ENCODE measurements at places on chromosomes 7 and 10. TPM values are rescaled to one million over a fixed set of nuclear protein-coding genes. Genes with fewer than 3 reads are reported as not detected.
A peak's percentile ranks its signal among the peaks of the same experiment; 100 is the strongest.

OR2A5 gene
- not detected for total RNA-seq

SPDYE1 gene
- not detected for total RNA-seq

- DNase-seq = no peak
These were observed 30.8 kb downstream of the SGMS1 start for GRCh38 chr10:50592961-50593418.

DNA sequence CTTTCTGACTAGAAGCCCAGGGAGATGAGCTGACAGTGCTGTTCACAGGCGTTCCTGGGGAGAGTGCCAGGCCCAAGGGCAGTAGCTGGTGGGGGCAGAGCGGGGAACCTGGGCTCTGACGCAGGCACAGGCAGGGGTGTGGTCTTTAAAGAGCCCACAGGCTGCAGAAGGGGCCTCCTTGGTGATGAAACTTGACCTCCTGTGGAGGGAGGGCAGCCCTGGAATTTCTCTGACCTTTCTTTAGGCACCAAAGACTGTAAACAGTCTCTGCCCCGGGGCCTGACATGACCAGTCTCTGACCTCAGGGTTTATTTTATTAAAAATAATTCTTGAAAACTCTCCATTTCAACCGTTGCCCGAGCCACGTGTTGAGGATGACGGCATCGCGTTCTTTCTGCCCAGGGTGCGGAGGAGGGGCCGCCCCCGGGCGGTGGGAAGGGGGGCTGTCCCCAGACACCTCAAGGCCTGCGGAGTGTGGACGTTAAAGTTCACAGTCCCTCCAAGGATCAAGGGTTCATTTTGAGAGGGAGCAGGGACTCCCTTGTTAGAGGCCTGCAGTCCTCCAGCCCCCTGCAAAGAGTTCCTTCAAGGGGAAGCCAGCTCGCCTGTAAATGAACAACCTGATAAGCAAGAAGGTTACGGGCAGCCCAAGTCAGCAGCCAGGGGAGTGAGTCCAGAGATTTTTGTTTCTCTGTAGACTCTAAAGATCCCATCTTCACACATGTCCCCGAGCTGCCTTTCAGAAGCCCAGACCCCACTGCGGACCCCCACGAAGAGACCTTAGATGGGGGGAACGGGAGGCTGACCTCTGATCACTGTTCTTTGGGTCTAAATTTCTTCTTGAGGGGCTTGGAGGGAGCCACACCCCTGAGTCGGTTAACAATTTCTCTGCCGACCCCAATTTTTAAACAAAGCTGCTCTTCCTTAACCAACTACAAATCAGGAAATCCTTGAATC lies 128.9 kb downstream of the VIPR2 start:
- DNase-seq = peak; percentile 68

DNA sequence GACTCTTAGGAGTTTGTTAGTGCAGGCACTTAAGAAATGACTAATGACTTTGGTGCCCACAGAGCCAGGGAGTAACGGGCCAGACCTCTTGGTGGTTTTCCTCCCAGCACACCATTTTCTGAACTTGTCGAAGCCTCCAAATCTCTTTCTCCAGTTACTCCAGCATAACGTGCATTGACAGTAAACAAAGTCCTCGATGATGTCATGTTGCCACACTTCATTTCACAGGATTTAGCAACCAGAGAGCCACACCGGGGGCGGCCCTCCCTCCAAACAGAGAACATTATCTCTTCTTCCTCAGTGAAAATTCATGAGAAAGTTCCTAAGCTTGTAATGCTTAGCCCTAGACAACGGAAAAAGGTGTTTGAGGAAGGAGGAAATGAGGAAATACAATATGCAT lies 4.0 kb upstream of the SVOPL start:
- no peak for DNase-seq

- no peak for DNase-seq
These were observed 179.2 kb downstream of the CCDC3 start for GRCh38 chr10:12822126-12822892.

DNA sequence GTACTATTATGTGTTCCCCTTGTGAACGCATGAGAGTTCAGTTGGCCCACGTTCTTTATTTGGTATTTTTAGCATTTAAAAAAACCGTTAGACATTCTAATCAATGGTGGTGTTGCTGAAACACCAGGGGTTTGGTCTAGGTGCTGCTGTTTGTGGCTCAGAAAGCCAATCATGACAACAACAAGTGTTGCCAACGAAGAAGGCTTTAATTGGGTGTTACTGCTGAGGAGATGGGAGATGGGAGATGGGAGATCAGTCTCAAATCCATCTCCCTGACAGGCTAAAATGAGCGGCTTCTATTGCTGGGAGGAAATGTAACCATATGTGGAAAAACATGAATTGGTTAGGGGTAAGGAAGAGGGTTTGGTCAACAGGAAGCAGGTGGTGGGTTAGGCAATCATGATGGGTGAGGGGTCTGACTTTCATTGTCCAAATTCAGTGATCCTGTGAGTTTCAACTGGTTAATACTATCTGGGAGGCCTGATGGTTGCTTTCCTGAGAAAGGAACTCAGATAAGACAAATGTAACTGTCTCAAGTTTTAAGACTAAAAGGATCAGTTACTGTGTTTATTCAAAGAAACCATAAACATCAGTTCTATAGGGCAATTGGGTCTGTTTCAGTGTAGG lies 4.6 kb upstream of the ZNF425 start:
- DNase-seq = no peak

DNA sequence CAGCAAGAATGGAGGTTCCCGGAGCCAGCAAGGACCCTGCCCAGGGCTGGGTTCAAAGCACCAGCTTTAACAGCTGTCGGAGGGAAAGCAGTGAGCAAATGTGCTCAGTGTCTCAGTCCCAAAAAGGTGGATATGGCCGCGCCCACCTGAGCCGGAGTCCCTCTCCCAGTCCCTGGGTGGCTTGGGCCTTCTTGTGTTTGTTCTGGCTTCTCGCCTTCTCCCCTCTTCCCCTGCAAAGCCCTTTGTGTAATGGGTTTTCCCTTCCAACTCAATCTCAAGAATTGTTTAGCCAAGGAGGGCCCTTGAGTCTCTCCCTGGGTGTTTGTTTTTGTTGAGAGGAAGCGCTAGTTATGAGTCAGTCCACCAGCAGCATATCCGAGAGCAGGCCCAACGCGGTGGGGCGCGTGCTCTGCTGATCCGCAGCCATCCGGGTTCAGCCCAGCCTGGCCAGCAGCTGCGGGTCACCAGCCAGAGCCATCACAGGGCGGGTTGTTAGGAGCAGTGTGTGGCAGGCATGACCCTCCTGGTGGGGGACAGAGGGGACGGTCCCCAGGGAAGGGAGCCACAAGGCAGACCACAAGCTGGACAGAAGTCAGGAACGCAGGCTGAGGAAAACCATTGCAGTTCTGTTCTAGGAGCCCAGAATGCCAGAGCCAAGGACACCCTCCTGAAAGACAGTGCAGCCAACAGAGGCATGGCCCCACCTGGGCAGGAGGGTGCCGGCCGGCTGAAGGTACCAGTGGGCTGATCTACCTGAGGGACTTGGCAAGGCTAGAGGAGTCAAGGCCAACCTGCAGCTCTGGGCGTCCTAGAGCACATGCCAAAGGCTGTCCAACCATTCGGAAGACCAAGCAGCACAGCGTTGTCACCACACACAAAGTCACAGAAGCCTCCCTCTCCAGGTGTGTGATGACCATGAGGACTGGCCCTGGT lies 21.3 kb downstream of the CALML3 start:
- DNase-seq = peak; percentile 71

GRCh38 chr7:31602041-31602625 lies 84.9 kb upstream of the PPP1R17 start:
- DNase-seq = no peak

- DNase-seq = no peak
These were observed 332.1 kb upstream of the MAGI2 start for GRCh38 chr7:79785556-79785955.

CCDC3 gene
- 10.5 TPM for total RNA-seq

ASB15 gene
- total RNA-seq = not detected

SERPINE1 gene
- 15.4 TPM for total RNA-seq

DNA sequence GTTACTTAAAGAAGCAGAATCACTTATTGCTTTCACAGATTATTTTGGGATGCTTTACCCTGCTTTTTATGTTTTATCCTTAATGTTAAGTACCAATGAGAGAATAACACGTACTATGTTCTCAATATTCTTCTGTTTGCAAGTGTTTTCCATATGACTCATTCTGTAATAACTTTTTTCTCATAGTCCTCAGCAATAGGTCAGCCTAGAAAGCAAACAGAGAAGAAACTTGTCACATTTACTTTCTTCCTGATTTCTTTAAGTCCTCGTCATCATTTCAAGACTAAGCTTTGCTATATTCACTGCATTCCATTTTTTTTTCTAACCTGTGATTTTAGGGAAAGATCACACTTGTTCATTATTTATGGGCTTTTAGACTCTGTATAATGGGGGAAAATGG lies 6.8 kb upstream of the AGR2 start:
- DNase-seq = no peak

TAC1 gene
- total RNA-seq = not detected

DNA sequence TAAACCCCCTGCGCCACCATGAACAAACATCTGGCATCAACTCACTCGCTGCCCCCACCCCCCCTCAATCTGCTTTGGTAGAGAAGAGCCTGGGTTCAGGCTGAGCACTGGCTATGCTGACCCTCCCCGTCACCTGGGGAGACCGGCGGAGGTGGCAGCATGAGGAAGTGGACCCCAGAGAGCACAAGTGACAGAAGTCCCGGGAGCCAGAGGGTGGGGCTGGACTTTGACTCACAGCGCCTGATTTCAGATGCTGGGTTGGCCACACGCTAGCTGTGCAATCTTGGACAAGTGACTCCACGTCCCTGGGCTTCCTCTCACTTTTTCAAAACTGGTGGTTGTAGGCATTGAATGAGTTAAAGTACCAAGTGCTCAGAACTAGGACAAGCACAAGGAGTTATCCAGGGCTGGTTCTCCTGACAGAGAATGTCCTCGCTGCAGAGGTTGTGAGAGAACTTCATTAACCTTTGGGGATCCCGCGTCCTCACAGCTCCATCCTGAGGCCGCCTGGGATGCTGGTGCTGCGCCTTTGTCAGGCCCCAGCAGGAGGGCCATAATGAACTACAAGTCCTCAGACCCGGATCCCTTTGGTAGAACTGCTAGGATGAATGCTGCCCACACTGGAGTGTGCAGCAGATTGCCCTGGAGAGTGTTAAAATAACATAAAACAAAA lies 48.8 kb upstream of the RASGEF1A start:
- DNase-seq = no peak

DNA sequence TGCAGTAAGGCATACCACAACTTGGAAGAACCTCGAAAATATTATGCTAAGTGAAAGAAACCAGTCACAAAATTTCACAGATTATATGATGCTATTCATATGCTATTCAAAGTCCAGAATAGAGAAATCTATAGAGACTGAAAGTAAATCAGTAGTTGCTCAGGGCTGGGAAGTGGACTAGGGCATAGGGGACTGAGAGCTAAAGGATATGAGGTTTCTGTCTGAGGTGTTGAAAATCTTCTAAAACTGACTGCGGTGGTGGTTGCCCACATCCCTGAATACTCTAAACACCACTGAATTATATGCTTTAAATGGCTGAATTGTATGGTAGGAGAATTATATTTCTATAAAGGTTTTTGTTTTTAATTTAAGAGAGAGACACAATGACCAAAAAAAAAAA lies 161.3 kb downstream of the ELAPOR2 start:
- DNase-seq = no peak

All from lower lobe of right lung (tissue), 2 donors.